ENCODE measurements at places on chromosomes 3 and 15.

GRCh38 chr3:155568295-155568694 lies 176.6 kb downstream of the PLCH1 start:
- H3K4me1 ChIP-seq = no peaks in the 10 kb centered on the region
- no peak overlapping the region for H3K27ac ChIP-seq
- H3K4me3 ChIP-seq = no peak overlapping the region
- H3K36me3 ChIP-seq = no peaks in the 10 kb centered on the region
- no peak for DNase-seq

GRCh38 chr3:176848431-176849214 lies 348.7 kb downstream of the TBL1XR1 start:
- H3K27ac ChIP-seq = no peak overlapping the region
- peaks cover 5% of the 10 kb centered on the region for H3K27me3 ChIP-seq
- DNase-seq = no peak
- H3K4me3 ChIP-seq = no peak overlapping the region

- H3K4me3 ChIP-seq = no peak overlapping the region
- no peaks in the 10 kb centered on the region for H3K36me3 ChIP-seq
- H3K4me1 ChIP-seq = peaks cover 25% of the 10 kb centered on the region
- H3K27ac ChIP-seq = no peak overlapping the region
- no peaks in the 10 kb centered on the region for H3K27me3 ChIP-seq
- DNase-seq = no peak
These were observed 86.3 kb downstream of the PPCDC start for GRCh38 chr15:75109736-75110130.

GRCh38 chr3:156551746-156552145 lies 3.2 kb downstream of the SSR3 start:
- peaks cover 17% of the 10 kb centered on the region for H3K4me1 ChIP-seq
- no peak for DNase-seq
- H3K4me3 ChIP-seq = no peak overlapping the region
- no peaks in the 10 kb centered on the region for H3K27me3 ChIP-seq
